ENCODE measurements at places on chromosomes 6 and 20. TPM values are rescaled to one million over a fixed set of nuclear protein-coding genes. Genes with fewer than 3 reads are reported as not detected.

DNA sequence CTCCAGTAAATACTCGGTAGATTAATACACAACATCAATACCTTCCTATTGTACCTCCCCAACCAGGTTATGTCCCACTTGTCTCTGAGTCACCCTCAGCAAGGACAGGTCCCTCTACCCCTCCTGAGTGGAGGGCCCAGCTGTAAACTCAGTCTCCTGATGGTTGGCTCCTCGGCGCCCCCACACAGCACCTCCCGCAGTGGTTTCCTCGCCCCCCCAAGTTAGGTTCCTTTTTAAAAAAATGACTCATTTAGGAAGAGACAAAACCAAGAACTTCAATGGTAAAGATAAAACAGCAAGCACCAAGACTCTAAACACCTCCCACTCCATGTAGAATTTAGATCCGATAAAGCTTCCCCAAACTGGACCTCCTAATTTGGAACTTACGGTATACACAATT lies 83.5 kb downstream of the TRERF1 start:
- ATAC-seq = no peak

The CRISP3 gene
- not detected for total RNA-seq

- no peak for ATAC-seq
Measured at GRCh38 chr20:37775200-37775599, 81.4 kb downstream of the CTNNBL1 start.

The BYSL gene
- total RNA-seq = 19.8 TPM

DNA sequence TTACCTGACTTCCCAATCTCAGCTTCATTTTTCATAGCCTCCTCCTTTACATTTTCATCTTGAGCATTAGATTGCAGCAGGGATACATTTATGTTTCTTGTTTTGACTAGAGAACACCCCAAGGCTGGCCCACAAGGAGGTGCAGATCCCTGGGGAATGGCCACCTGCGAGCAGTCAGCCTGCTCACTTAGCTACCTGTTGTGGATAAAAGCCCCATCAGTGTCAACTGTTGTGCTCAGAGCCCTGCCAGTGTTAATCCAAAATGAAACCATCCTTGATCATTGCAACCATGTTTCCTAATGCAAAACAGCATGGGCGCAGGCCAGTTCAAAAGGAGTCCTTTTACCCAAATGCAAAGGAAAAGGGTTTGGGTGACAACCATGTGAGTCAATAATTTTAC lies 50.8 kb downstream of the CNR1 start:
- no peak for ATAC-seq

- ATAC-seq = no peak
Measured at GRCh38 chr6:109493865-109494264, 10.8 kb upstream of the ZBTB24 start.

- no peak for ATAC-seq
Measured at GRCh38 chr20:64040231-64041039, 4.5 kb downstream of the C20orf204 start.

- ATAC-seq = peak; percentile 72
Measured at GRCh38 chr6:98486057-98486456, 348.3 kb upstream of the POU3F2 start.

DNA sequence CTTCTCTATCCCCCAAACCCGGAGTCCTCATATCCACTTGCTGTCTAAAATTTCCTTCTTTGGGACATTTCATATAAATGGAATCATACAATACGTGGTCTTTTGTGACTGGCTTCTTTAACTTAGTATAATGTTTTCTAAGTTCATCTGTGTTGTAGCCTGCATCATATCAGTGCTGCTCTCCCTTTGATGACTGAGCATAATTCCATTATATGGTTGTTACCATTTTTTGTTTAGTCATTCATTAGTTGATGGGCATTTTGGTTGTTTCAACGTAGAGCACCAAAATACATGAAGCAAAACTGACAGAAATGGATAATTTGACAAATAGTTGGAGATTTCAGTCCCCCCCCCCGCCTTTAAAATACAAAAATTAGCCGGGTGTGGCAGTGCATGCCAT lies 71.5 kb downstream of the ZFAND3 start:
- no peak for ATAC-seq

- no peak for ATAC-seq
Measured at GRCh38 chr6:117078624-117079023, 186.7 kb upstream of the VGLL2 start.

DNA sequence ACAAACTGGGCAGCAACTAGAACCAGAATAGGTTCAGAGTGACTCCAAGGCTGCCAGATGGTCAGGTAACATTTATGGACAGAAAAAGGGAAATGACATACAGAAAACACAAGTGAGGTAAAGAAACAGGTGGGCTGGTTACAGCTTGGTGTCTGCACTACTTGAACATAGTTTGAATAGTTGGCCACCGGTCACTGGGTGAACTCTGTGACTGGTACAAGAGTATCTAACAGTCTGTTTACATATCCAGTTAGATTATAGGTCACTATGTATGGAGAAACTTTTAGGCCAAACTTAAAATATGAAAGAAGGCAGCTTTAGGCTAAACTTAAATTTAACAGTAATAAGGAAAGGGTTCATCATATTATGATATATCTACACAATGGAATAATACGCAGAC lies 32.9 kb downstream of the LCA5 start:
- no peak for ATAC-seq

The FAM83C gene
- not detected for total RNA-seq

DNA sequence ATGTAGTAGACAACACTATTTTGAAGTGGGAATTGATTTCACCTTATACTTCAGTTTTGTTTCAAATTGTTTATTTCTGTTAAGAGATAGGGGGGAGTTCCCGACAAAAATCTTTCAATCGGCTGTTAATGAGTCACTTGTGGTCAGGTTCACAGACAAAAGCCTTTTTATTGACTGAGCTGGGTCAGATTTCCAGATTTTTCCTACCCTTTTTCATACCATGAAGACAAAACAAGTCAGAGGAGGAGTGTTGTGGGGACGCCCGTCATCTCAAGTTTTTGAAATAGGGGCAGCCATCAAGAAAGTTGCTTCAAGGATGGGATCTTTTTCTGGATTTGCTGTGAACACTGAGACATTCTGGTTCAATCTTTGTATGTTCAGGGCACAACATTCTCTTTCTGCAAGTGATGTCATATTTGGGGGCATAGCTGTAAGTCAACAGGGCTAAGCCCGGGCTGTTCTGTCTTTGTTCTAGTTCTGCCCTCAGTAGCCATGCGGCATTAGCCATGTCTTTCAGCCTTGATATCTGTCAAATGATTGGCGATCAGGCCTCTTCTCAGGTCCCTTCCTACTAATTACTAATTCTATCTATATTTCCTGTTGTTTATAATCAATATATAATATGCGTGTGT lies 496.0 kb upstream of the MARCKS start:
- ATAC-seq = no peak

- no peak for ATAC-seq
Measured at GRCh38 chr6:159232106-159232645, 63.0 kb downstream of the FNDC1 start.

GRCh38 chr6:128803911-128804310 lies 79.0 kb upstream of the LAMA2 start:
- no peak for ATAC-seq

DNA sequence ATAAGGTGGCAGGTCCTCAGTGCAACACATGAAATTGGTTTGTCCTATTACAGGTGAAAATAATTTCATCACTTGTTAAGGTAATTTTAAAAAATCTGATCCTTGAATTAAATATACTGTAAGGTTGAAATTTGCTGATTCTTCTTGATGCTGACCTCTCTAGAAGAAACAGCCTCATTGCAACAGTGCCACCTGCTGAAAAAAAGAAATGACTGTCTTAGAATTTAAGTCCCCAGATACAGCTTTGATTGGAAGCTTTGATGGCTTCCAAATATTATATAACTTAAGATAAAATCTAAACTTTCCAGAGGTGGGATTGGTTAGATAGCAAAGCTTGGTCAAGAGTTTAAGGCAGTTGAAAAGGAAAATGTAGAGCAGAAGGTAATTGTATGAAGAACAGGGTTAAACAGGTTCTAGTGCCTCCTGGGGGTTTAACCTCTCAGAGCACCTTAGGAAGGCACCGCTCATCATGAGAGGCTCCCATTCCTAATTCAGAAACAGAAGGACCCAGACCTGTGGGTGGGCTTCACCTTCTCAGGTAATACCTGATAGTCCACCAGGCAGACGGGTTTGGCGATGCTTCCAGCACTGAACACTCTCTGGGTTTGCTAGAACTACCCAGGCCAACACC lies 401.0 kb downstream of the PAX1 start:
- ATAC-seq = no peak

GRCh38 chr6:144123421-144123820 lies 26.9 kb upstream of the STX11 start:
- ATAC-seq = no peak

GRCh38 chr6:7088076-7088742 lies 19.6 kb upstream of the RREB1 start:
- ATAC-seq = no peak

The GJA1 gene
- 96.3 TPM for total RNA-seq

DNA sequence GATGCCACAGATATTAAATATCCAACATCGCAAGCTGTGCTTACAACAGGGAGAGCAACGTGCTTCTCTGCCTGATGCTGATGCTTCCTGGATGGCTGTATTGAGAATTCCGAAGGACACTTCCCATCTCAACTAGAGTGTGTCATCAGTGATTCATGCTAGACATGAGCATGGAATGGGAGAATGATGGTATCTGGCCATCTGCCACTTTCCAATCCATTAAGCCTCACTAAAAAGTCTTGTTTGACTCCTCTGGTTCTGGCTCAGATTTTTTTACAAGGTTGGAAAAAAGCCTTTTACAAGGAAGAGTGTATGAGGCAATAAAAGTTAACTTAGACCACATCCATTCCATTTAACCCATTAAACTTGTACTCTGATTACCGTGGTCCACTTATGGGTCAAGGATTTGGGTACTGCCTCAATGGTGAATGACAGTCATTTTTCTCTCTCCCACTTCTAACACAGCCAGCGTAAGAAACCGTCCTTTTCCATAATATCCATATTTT lies 265.3 kb downstream of the UST start:
- ATAC-seq = peak; percentile 91

The NRSN1 gene
- 5.7 TPM for total RNA-seq

- ATAC-seq = no peak
Measured at GRCh38 chr20:13422637-13423036, 201.6 kb downstream of the ISM1 start.

- ATAC-seq = no peak
Measured at GRCh38 chr20:64083804-64084684, at the start of gene LKAAEAR1. LKAAEAR1 (minus strand) TSS chr20:64084398; CDS start chr20:64084219, 179 bp downstream.

- no peak for ATAC-seq
Measured at GRCh38 chr6:2171728-2172127, 73.7 kb downstream of the GMDS start.

DNA sequence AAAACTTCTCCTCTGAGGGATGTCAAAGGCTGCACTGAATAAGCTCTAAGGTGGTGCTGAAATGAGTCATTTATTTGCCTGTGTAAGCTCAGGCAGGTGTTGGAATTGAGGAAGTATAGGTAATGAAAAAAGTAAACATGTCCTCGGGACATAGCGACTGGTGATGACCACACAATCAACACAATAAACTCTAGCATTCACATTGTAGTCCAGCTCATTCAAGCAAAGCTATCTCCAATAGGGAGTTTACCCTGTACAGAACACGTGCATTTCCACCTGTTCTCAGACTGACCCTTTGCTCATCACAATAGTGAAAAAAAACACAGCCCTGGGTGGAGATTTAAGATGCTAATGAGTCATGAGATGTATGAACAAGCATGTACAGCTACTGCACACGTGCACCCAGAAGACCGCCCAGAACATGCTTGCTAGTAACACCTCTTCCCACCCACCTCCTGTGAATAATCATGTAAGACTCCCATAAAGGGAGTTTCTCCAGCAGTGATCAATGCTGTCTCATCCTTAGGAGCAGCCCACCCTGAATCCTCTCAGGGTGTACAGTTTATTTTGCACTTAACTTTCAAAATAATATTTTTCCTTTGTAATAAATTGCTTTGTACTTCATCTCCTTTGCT lies 33.0 kb upstream of the POU5F1 start:
- ATAC-seq = peak; percentile 89

GRCh38 chr6:97292671-97293070 lies 9.7 kb upstream of the MMS22L start:
- no peak for ATAC-seq

Data from motor neuron (in vitro differentiated cells).